ENCODE measurements at places on chromosomes 5 and 9.

- DNase-seq: no peak
Observed at GRCh38 chr5:163445345-163445744, 8.0 kb downstream of the CCNG1 start.

DNA sequence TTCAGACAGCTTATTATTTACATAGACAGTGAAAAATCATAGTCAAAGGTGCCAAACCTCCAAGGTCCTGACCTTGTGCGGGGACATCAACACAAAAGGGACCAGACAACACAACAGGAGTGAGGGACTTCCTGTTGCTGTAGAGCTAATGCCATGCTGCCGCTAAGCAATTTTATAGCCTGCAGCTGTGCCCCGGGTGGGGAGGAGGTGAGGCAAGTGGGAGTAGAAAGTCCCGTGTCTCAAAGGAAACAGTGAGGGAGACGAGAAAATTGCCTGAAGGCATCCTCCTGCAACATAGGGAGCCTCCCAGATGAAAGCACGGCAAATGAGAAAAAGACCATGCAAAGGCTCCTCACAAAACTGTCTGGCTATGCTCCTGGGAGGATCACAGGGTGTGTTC, 58.8 kb downstream of the CAAP1 start:
- DNase-seq: no peak

GRCh38 chr5:120873083-120873482, 409.0 kb downstream of the PRR16 start:
- no peak for DNase-seq

GRCh38 chr9:70814597-70814996, 306.8 kb downstream of the TRPM3 start:
- DNase-seq: no peak

- no peak for DNase-seq
Observed at GRCh38 chr5:73732045-73732444, 106.0 kb downstream of the ARHGEF28 start.

DNA sequence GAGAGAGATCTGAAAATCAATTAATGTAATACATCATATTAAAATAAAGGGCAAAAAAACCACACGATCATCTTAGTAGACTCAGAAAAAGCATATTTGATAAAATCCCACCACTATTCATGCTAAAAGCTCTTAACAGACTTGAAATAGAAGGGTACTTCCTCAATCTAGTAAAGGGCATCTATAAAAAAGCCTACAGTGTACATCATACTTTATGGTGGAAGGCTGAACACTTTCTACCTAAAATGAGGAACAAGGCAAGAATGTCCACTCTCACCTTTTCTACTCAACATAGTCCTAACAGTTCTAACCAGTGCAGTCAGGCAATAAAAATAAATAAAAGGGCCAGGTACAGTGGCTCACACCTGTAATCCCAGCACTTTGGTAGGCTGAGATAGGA, 38.9 kb downstream of the POLK start:
- no peak for DNase-seq

- no peak for DNase-seq
Observed at GRCh38 chr5:59097712-59098111, 514.8 kb downstream of the RAB3C start.

- no peak for DNase-seq
Observed at GRCh38 chr9:95522871-95523370, 6.2 kb upstream of the PTCH1 start.

GRCh38 chr5:54367844-54368243, 57.5 kb upstream of the ARL15 start:
- DNase-seq: no peak

DNA sequence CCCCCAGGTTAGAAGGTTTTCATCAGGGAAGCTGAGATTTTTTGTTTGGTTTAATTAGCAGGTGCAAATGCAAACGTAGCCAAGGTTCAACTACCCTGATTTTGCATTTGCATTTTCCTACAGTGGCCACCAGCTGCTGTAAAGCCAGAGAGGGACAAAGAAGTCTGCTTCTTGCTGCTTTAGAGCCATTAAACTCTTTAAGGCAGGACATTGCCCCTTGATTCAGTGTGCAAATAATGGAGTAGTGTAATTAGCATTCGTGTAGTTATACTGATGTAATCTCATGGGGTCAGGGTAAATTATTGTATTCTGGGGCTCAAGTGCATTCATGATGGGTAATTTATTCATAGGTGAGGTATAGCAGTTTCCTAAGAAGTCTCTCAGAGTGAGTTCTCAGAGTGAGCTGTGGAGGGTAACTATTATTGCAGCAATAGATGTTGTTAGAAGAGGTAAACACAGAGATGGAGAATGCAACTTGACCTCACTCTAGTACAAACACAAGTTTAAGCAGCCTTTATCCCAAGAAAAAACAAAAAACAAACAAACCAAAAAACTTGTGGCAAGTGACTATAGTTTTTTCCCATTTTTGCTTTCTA, 526.5 kb downstream of the KIF4B start:
- DNase-seq: peak; percentile 4

GRCh38 chr9:75027187-75028107, 646 bp downstream of the CARNMT1 start:
- no peak for DNase-seq

DNA sequence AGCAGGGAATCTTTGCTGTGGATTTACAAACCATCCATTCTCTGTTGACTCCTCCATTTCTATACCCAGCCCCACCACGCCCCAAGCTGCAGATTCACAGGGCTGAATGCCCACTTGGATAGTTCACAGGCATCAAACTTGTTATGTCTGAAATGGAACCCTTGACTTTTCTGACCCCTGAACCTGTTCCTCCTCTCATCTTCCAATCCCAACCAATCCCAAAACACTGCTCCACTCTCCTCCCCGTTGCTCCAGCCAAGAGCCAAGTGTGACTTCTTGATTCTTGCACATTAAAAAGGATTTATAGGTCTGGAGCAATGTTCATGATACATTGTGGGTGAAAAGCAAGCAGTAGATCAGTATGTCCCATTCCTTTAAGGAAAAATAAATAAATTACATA, 145.6 kb downstream of the DAB2IP start:
- DNase-seq: no peak

- DNase-seq: no peak
Observed at GRCh38 chr9:479971-480350, 265.3 kb downstream of the DOCK8 start.

- no peak for DNase-seq
Observed at GRCh38 chr9:101399643-101399970, 956 bp downstream of the ZNF189 start.

DNA sequence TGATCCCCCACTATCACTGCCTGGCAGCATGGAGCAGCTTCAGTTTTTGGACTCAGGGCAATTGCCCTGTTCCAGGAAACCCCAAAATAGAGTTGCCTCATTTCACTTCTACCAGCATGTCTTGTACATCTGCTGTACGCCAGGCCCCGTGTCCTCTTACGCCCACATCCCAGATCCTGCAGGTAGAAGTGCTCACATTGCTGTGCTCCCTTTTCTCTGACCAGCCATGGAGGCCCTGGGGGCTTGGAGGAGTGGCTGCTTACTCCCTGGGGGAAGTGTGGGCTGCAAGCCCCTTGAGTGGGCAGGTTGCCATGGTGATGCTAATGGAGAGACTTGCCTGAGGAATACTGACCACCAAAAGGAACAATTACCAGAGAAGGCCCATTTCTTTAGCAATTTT, 55.6 kb upstream of the KCNIP1 start:
- no peak for DNase-seq

DNA sequence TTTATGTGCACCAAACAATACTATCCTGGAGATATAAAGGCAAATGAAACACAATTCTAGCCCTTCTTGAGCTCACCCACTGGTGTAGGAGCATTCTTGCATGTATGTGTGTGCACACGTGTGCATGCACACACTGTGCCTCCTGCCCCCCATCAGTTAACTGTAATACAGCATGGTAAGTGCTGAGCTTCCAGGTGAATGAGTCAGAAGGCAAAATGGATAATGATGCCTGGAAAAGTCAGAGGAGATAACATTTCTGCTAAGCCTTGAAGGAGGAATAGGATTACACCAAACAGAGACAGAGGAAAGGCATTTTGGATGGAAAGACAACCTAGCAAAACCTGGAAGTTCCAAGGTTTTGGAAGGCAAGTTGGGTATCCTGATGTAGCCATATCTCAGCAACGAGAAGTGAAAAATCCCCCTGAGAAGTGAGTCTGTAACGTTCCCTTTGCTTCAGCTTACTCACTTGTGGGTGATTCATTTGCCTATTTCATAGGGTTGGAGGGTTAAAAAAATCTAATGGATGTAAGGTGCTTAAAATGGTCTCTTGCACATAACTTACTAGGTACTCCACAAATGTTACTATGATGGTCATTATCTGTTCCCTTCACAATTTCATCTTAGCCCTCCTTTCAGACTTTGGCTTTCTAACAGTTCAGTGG, 101.4 kb upstream of the STC2 start:
- no peak for DNase-seq

DNA sequence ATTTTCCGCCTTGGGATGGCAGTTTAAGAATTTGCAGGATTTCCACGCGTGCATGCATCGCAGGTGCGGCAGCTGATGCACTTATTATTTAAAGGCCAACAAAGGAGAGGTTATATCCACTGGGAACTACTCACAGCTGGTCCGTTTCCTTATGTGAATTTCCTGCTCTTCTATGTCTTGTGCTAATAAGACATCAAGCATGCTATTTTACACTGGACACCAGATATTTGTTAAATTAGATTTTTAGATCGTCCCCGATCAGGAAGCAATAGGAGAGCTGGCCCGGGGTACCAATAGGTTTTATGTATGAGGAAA, 476 bp upstream of the DTWD2 start:
- no peak for DNase-seq

GRCh38 chr5:42719034-42719433, 37.6 kb upstream of the CCDC152 start:
- DNase-seq: no peak

DNA sequence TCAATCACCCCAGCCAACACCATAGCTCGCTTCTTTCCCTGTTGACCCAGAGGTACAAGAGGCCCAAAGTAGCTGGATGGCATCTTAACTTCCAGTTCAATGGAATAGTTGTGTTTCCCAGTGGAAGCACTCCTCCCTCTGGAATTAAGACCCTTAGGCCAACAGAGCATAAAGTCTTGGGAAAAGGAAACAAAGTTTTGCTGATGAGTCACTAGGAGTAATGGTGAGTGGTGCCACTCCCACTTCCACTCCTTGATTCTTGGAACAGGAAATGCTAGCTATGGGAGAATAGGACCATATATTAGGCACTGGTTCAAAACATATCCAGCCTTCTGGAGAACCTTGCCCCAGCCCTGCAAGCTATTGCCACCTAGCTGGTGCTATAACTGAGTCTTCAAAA, 44.7 kb upstream of the LMX1B start:
- no peak for DNase-seq

- peak; percentile 41 for DNase-seq
Observed at GRCh38 chr5:138503487-138504270, 38.4 kb downstream of the EGR1 start.

DNA sequence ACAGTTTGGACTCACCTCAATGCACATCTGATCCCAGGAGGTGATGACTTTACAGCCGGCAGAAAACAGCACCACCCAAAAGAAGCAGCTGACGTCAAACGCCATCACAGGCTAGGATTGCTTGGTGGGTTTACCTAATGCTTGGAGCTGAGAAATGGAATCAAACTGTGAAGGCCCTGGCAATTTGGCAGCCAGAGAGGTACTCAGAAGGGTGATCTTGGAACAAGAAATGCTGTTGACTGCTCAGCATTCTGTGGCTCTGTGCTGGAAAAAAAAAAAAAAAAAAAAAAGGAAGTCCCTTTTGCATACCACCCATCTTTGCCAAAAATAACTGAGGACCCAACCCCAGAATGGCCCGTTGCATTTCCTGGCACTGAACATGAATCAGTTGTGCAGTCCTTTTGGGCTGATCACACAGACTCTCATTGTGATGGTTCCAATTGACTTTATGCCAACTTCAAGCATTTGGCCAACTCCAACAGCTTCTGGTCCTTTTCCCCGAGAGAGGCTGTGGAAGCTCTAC, at the start of gene CD180:
TSS of gene CD180 (minus strand) at position 263 of the 523 bp plus-strand sequence. CDS start at position 105, 158 bp downstream.
- DNase-seq: no peak

DNA sequence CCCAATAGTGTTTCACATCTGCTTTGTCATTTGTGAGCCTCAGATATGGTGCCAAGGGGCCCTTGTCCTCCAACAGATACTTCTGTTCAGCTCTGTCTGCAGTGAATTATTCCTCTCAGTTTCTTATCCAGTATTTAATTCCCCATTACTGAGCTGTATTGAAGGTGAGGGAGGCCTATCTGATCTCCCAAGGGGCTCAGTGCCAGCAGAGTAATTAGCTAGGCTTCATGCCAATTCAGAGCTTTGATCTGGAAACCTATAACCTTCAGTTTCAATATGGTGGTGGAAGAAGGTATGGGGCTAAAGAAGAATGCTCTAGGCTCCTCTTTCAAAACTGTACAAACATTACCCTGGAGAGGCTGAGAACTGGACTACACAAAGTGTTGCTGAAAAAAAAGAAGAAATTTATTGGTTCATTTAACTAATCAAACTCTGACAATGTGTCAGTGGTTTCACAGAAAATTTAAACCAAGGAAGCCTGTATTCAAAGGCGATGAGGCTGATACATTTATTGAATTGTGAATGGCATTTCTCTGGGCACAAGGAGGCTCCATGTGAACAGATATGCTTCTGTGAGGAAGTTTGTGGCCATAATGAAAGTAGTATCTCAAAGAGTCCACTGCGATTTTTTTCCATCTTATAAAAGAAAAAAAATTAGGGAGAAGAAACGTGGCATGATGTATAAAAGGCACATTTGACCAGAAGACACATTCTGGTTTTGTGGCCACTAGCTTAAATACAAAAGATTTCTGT, 397.8 kb downstream of the TLE4 start:
- DNase-seq: peak; percentile 51

DNA sequence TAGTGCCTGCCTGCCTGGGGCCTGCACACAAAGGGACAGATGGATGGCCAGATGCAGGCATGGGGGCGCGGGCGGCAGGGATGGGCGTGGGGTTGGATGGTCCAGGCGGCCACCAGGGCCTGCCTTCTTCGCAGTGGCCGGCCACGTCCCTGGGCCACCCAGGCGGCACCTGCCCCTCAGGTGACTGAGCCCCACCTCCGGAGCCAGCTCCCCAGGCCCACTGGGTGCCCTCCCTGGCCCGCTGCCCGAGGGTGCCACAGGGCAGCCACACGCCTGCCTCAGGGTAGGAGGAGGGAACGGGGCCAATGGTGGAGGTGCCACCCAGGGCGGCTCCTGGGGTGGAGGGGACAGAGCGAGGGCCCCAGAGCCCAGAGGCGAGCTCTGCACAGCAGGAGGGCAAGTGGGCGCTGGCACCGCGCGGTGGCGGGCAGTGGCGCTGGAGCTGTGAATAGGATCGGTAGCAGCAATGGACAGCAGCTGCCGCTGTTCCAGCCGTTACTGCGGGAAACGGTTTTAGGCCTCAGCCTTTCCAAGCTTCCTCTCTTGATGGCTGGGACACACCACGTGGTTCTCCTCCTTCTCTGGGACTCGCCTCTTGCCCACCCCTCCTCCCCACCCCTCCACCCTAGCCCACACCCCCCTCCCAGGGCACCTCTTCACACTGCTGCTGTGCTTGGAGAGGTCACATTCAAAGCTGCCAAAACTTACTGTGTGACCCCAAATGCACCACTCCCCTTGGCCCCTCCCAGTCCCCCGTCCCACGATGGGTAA, 19.1 kb downstream of the LHX3 start:
- no peak for DNase-seq

- no peak for DNase-seq
Observed at GRCh38 chr5:78670701-78671269, 22.2 kb upstream of the LHFPL2 start.

GRCh38 chr5:126969548-126969947, 60.8 kb downstream of the MARCHF3 start:
- DNase-seq: no peak
